ENCODE measurements at places on chromosomes 11 and 22. TPM values are rescaled to one million over a fixed set of nuclear protein-coding genes. Genes with fewer than 3 reads are reported as not detected.

OR52N4 gene
- total RNA-seq, result not detected

C11orf21 gene
- total RNA-seq, result not detected

PGAP2 gene
- 51.4 TPM for total RNA-seq

TNRC6B gene
- total RNA-seq, result 89.0 TPM

Data from endodermal cell (in vitro differentiated cells).